ENCODE measurements at places on chromosomes 11 and 22.

DNA sequence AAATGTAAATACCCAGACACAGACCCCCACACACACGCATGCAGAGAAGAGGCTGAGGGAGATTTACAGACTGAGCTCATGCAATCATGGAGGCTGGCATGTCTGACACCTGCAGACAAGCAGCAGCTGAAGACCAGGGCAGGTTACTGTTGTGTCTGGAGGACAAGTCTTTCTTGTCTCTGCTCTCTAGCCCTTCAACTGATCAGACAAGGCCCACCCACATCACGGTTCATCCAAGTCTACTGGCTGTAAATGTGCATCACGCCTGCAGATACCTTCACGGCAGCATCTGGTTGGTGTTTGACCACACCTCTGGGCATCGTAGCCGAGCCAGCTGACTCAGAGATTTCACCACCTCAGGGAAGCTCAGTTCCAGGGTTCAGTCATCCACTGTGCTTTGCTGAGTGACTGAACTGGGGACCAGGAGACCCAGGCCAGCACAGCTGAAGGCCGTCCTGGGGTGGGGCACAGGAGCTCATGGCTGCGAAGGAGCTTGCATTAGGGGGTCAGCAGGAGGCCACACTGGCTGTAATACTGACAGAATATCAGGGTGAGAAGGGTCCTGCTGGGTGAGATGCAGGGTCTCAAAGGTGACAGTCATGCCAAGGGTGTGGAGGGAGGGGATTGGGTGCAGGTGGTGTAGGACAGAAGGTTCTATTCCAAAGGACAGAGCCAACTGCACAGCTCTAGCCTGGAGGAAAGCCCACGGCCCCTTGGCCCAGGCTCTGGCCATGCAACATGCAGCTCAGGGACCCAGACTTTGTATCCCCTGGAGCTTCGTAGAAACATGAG, 304.9 kb downstream of the BRD1 start:
- H3K4me1 ChIP-seq: no peaks in the 10 kb centered on the region
- H3K4me3 ChIP-seq: no peak overlapping the region
- no peaks in the 10 kb centered on the region for H3K36me3 ChIP-seq
- no peak for DNase-seq
- H3K27me3 ChIP-seq: peaks cover 9% of the 10 kb centered on the region
- H3K27ac ChIP-seq: no peak overlapping the region

GRCh38 chr11:14386895-14387480, 28.0 kb upstream of the RRAS2 start:
- peaks cover 3% of the 10 kb centered on the region for H3K4me1 ChIP-seq
- no peaks in the 10 kb centered on the region for H3K36me3 ChIP-seq
- DNase-seq: no peak

GRCh38 chr11:77060234-77060633, 6.5 kb upstream of the CAPN5 start:
- peaks cover 7% of the 10 kb centered on the region for H3K4me1 ChIP-seq
- no peak overlapping the region for H3K27ac ChIP-seq
- no peak overlapping the region for H3K4me3 ChIP-seq
- H3K27me3 ChIP-seq: peaks cover 6% of the 10 kb centered on the region
- no peak for DNase-seq
- H3K36me3 ChIP-seq: no peaks in the 10 kb centered on the region

DNA sequence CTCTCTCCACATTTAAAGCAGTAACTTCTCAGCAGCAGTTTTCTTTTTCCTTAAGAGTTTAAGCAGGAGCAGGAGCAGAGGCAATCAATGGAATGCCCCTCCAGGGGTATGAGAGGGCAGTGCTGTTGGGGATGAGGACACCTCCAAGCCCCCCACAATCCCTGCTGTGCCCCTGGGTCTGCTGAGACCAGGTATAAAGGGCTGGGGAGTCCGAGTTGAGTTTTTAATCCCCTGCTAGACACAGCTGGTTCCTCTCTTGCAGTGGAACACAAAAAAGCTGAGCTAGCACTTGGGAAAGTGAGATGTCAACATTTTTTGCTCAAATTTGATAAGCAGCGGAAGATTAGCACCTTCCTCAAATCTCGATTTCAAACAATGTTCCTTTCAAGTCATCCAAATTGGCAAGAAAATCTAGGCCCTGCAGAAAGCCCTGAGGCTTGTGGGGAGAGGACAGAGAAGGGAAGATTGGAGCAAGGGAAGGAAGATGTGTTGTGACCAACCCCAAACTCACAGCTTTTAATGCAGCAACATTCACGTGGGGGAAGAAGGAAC, 581.9 kb downstream of the SOX6 start:
- peaks cover 18% of the 10 kb centered on the region for H3K27me3 ChIP-seq
- no peak overlapping the region for H3K4me3 ChIP-seq
- no peak for DNase-seq
- no peak overlapping the region for H3K27ac ChIP-seq
- H3K4me1 ChIP-seq: peaks cover 21% of the 10 kb centered on the region

DNA sequence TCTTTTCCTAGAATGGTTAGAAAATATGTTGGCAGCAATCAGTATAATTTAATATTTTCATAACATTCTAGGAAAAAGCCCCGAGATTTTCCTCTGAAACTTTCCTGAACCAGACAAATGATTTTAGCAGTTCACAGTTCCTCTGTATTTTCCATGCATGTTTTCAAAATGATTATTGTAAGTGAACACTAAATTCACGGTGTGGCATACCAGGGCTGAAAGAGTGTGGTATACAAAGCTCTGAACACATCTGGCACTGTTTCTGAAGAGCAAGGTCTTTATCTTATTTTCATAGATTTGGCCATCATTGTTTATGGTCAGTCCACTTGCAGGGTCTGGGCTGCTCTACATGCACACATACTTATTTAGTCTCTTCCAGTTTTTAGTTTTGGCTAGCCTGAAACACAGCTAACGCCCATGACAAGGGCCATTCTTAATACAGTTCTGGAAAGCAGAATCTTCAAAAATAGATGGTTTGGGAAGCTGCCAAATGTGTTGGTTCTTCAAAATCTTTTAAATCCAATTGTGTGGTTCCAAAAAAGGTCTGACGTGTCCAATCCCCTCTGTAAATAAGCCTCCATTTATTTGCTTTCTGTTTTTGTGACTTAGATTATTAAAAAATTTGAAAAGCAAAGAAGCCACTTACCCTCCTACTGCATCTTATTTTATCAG, 7.9 kb upstream of the GAB2 start:
- no peak overlapping the region for H3K27ac ChIP-seq
- H3K36me3 ChIP-seq: no peaks in the 10 kb centered on the region
- no peaks in the 10 kb centered on the region for H3K27me3 ChIP-seq
- H3K4me3 ChIP-seq: no peak overlapping the region
- no peak for DNase-seq
- H3K4me1 ChIP-seq: peaks cover 27% of the 10 kb centered on the region

DNA sequence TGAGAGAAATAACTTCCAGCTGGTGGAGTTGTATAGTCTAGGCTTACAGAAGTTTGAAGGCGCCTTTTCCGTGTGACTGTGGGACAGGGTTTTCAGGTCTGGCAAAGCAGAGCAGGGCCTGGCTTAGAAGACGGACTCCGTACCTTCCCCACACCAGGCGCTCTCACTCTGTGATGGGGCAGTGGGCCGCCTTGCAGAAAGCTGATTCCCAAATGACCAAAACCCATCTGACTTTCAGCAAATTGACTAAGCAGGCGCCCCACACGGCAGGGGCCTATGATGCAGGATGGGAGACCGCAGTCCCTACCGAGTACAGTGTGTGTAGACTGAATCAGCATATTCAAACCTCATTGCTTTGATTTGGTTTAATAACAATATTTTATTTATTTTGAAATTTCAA, 85.8 kb upstream of the TMEM45B start:
- H3K4me3 ChIP-seq: no peak overlapping the region
- no peak overlapping the region for H3K27ac ChIP-seq
- no peaks in the 10 kb centered on the region for H3K36me3 ChIP-seq
- no peak for DNase-seq
- peaks cover 24% of the 10 kb centered on the region for H3K27me3 ChIP-seq

GRCh38 chr11:44309478-44310205, at the start of gene ALX4:
TSS of gene ALX4 (minus strand) at chr11:44310139. CDS start at chr11:44310062, 77 bp downstream.
- H3K4me3 ChIP-seq: peak within 1 kb of the TSS; percentile 14
- H3K4me1 ChIP-seq: peaks cover 10% of the 10 kb centered on the region

DNA sequence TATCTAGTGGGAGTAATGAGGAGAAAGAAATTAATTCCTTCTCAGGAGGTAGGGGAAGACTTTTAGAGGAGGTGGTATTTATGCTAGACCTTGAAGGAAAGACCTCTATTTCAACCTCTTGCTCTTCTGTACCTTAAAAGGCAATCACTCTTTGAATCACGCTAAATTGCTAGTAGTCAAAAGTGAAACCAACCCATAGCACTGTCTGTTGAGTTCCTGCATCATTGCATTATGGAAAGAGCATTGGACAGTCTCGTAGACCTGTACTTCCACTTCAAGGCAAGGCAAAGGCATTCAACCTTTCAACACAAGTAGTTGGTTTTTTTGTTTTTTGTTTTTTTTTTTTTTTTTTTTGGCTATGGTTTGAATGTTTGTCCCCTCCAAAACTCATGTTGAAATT, 770.4 kb downstream of the ETS1 start:
- H3K4me3 ChIP-seq: no peak overlapping the region
- H3K27me3 ChIP-seq: no peaks in the 10 kb centered on the region
- H3K36me3 ChIP-seq: no peaks in the 10 kb centered on the region
- H3K4me1 ChIP-seq: peaks cover 5% of the 10 kb centered on the region
- H3K27ac ChIP-seq: no peak overlapping the region
- DNase-seq: no peak

DNA sequence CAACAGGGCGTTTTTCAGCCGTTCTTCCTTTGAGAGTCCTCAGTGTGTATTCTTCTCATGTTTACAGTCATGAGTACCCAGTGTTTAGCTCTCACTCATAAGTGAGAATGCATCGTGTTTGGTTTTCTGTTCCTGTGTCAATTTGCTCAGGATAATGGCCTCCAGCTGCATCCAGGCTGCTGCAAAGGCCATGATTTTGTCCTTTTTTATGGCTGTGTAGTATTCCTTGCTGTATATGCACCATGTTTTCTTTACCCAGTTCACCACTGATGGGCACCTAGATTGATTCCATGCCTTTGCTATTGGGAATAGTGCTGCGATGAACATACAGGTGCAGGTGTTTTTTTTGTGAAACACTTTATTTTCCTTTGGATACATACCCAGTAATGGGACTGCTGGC, 23.5 kb downstream of the B3GAT1 start:
- H3K36me3 ChIP-seq: no peaks in the 10 kb centered on the region
- H3K27me3 ChIP-seq: peaks cover 3% of the 10 kb centered on the region
- DNase-seq: no peak
- no peak overlapping the region for H3K27ac ChIP-seq

GRCh38 chr22:48192920-48193319, 1430.5 kb downstream of the TBC1D22A start:
- no peaks in the 10 kb centered on the region for H3K36me3 ChIP-seq
- H3K27me3 ChIP-seq: peaks cover 40% of the 10 kb centered on the region
- H3K4me3 ChIP-seq: no peak overlapping the region
- peaks cover 16% of the 10 kb centered on the region for H3K4me1 ChIP-seq

DNA sequence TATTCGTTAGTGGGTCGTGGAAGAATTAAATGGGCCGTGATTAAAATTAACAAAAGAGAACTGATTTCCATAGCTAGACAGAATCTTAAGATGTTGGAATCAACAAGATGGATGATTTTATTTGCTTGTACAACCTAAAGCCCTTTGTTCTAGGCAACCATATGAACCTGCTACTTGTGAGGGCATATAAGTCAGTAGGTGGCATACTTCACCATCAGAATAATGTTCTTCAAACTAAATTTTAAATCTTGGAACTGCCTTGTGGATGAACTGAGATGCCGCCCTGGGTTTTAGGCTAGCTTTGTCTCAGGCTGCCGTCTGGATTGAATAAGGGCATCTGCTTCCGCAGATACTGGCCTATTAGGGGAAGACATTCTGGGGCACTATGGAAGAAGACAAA, 40.9 kb downstream of the CSRP3 start:
- no peak overlapping the region for H3K4me3 ChIP-seq
- H3K4me1 ChIP-seq: no peaks in the 10 kb centered on the region
- no peak for DNase-seq
- no peak overlapping the region for H3K27ac ChIP-seq
- no peaks in the 10 kb centered on the region for H3K27me3 ChIP-seq

DNA sequence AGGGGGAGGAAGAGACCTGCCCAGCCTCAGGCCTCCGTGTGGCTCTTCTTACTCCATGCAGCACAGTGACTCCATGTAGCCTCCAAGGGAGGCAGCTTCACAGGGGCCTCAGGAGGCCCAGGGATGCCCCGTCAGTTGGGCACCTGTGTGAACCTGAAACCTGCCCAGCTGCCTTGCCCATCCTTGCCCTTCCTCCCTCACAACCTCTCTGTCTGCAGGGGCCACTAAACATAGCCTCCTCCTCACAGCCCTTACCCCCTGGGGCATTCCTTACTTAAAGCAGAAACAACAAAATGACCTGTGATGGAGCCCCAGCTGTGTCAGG, 7.1 kb downstream of the LRRC32 start:
- no peak overlapping the region for H3K4me3 ChIP-seq
- peaks cover 35% of the 10 kb centered on the region for H3K27me3 ChIP-seq
- DNase-seq: no peak

DNA sequence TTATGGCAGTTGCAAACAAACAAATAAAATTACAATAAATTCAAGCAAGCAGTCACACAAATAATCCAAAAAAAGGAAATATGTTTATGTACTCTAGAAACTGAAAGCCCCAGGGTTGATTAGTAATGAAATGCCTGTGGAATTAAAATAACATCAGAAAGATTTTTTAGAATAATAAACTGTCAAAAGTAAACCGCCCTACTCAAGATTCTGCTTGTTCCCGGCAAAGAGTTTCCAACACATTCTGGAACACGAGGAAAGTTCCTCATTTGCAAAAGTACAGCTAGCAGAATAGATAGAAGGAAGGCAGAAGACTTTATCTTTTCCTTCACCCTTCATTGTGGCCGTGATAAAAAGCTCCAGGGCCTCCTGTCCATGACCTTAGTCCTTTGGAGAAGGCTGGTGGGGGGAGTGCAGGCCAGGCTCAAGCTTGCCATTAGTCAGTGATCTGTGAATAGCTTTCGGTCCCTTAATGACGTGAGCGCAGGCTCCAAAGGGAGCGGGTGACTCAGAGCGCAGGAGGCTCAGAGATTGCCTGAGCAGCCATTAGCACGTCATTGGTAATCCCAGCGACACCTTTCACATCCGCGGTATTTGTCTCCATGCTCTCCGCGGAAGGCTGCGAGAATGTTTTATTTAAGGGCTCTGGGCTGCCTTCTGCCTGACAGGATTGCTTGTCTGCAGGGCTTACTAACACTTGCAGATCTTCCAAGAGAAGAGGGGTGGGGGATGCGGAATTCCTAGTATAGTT, 458.3 kb downstream of the METTL15 start:
- no peaks in the 10 kb centered on the region for H3K36me3 ChIP-seq
- H3K27me3 ChIP-seq: peaks cover 13% of the 10 kb centered on the region
- DNase-seq: peak; percentile 41

DNA sequence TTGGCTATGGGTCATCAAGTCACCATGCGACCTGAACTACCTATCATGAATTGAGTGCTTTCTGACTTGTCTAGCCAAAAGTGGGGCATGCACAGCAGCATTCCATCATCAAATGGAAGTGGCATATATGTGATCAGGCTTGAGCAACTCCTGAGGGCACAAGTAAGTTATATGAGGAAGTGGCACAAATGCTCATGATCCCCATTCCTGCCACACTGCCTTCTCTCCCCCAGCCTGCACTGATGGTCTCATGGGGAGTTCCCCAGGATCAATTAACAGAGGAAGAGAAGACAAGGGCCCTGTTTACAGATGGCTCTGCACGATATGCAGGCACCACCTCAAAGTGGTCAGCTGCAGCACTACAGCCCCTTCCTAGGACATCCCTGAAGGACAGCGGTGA, 21.8 kb downstream of the MS4A4E start:
- H3K4me1 ChIP-seq: no peaks in the 10 kb centered on the region
- no peaks in the 10 kb centered on the region for H3K36me3 ChIP-seq
- no peak overlapping the region for H3K4me3 ChIP-seq
- no peak overlapping the region for H3K27ac ChIP-seq
- H3K27me3 ChIP-seq: no peaks in the 10 kb centered on the region
- DNase-seq: no peak

Measured in progenitor cell of endocrine pancreas (in vitro differentiated cells).